Activated naive CD4-positive, alpha-beta T cell (primary cell): ENCODE measurements at places on chromosomes 1 and 21.

DNA sequence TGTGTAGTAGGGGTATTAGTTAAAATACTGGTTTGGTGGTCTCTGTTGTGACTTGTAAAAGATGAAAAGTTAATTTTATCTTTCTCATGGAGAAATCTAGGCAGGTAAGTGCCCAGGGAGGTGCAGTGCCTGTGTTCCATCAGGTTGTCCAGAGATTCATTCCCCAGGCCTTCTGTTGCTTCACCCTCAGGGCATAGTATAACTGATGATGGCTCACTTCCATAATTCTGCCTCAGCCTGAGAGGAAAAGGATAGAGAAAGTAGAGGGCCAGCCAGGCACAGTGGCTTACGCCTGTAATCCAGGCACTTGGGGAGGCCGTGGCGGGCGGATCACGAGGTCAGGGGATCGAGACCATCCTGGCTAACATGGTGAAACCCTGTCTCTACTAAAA, 153.9 kb downstream of the FMN2 start:
- DNase-seq = no peak

GRCh38 chr1:89878256-89878655, 57.4 kb downstream of the LRRC8D start:
- no peak for DNase-seq

GRCh38 chr1:53959664-53960250, 13.6 kb downstream of the LRRC42 start:
- no peak for DNase-seq

DNA sequence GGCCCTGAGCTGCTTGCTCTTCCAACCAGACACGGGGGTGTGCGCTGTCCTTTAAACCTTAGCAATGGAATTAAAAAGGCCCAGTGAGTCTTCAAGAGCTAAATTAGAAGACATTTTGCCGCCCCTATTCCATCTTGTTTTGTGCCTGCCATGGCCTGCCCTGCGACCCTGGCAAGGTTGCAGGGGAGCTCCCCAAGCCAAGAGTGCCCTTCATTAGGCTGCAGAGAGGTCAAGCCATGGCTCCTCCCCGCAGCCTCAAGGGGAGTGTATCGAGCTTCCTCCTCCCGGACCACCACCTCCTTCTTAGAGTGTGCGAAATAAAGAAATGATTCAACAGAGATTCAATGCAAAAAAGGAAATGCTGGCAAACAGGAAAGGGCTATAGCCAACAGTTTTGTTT, 256.2 kb downstream of the DYRK1A start:
- DNase-seq = no peak

- DNase-seq = no peak
These were observed 40.7 kb downstream of the SIPA1L2 start for GRCh38 chr1:232589111-232589811.

- no peak for DNase-seq
These were observed 44.5 kb downstream of the LRRC38 start for GRCh38 chr1:13469343-13469742.
